ENCODE measurements at places on chromosomes 2 and 18.

- DNase-seq = no peak
Measured at GRCh38 chr2:10431797-10432196, 16.3 kb downstream of the ODC1 start.

- no peak for DNase-seq
Measured at GRCh38 chr18:74416124-74416523, 41.0 kb downstream of the DIPK1C start.

- DNase-seq = peak; percentile 77
Measured at GRCh38 chr2:10717628-10718027, 3.8 kb upstream of the ATP6V1C2 start.

GRCh38 chr2:85132397-85132796, 795 bp upstream of the TCF7L1 start:
- DNase-seq = peak; percentile 15

DNA sequence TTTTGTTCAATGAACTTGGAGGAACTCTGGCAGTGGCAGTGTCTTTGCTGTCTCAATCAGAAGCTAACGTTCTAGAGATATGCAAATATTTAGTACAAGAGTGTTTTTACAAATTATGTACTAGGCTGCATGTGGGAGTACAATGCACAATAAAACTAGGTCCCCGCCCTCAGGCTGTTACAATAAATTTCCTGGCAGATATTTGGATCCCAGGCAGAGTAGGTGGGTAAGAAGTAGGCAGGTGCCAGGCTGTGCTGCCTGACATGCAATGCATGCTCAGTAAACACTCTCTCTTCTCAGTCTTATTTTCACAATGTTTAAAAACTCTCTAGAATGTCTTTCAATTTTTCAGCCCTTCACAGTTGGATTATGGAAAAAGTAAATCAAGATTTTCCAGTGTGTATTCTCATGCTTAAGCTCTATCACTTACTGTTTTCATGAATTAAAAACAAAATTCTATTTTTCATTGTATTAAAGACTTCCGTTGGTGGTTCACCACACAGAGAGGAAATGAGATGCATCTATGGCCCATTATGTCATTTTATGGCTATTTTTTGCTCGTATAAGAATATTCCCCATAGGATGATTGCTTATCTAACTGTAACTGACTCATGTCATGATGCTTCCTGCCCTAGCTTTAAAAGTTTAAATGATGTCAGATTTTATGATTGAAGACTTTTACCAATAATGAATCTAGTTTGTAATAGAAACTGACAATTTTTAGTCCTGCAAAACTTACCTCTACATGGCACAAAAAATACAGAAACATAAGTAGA, 346.1 kb downstream of the RND3 start:
- DNase-seq = peak; percentile 72

GRCh38 chr2:206250041-206250897, 24.2 kb upstream of the ZDBF2 start:
- DNase-seq = peak; percentile 20

- no peak for DNase-seq
Measured at GRCh38 chr2:81858998-81859397, 1554.4 kb upstream of the LRRTM1 start.

- DNase-seq = no peak
Measured at GRCh38 chr2:139622691-139623090, 842.5 kb upstream of the NXPH2 start.

Data from cardiac fibroblast (primary cell).